ENCODE measurements at places on chromosomes 7 and 10.

GRCh38 chr7:68425377-68425776 lies 1172.9 kb upstream of the AUTS2 start:
- DNase-seq = no peak

- DNase-seq = peak; percentile 8
Observed at GRCh38 chr7:83162402-83163256, at the start of gene PCLO. TSS of gene PCLO (minus strand) at chr7:83162884. CDS start at chr7:83162592, 292 bp downstream.

DNA sequence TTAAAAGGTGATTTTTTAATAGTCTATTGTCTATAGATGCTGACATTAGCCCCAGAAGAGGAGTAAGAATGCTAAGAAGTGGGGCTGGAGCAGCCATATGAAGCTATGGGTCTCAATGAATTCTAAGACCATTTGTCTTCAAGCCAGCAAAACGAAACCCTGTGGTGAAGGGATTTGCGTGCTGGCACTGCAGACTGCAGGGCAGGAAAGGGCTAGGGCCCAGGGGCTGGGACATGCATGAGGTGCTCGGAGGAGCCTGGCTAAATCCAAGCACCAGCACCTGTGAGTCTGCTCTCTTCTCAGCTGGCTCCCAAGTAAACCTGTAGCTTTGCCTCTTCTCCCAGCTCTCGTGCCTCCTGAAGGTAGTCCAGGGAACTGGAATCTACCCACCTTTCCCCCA lies 1.3 kb upstream of the NDST2 start:
- no peak for DNase-seq

- DNase-seq = no peak
Observed at GRCh38 chr10:120616311-120616911, 159.4 kb downstream of the PLPP4 start.

DNA sequence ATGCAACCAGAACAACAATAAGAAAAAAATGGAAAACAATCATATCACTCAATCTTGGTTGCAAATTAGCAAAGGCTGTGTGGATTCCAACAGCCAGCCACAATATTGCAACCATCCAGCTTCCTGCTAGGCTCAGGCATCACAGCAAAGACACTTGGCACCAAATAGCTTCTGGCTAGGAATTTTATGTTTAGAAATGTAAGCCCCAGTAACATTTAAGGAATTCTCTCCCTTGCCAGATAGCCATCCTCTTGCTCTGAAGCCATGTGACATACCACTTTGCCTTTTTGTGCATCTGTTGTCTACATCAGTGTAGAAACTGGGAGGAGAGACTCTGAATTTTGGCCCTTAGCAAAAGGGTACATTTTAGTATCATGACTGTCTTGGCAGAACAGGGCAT lies 22.2 kb downstream of the MKX start:
- no peak for DNase-seq

DNA sequence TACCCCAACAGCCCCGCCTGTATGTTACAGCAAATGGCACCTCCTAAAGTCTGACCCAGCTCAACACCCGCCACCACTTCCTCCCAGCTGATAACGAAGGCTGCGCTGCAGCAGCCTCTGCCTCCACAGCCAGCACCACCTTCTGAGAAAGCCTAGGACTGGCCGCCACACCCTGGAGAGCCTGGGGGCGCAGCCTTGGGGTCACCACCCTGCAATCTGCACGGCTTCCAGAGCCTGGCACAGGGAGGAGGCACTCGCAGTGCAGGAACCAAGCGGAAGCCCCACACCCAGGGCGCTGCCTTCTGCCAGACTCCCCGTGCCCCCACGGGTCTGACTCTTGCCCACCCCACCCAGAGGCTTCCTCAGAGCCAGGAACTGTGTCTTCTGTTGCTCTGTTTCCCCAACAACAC lies 112.5 kb downstream of the MAD1L1 start:
- DNase-seq = no peak

DNA sequence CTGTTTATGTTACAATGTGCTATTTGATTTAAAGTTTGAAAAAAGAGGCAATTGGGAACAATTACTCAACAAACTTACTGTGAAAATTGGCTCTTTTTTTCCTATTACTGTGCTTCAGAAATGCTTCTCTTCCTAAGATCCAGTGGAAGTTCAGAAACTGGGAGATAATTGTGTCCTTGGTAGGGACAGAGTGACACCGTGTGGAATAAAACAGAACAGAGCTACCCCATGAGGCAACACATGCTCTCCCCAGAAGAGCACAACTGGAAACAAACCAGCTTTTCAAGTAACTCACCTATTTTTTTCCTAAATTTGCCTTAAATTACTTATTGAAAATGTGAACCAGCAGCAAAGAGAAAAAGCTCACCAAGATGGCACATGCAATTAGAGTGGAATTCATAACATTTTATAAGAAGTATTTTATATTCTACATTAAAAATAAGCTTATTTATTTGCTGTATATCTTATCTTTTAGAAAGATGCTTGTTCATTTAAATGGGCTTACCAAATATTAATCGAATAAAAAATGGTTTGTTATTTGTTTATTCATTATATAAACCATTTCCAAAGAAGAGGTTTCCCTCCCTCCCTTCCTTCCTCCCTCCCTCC lies 346.1 kb upstream of the ANKRD30A start:
- no peak for DNase-seq

- DNase-seq = no peak
Observed at GRCh38 chr10:6239213-6239991, 36.7 kb downstream of the PFKFB3 start.

GRCh38 chr10:90579602-90580242 lies 278.1 kb downstream of the HTR7 start:
- no peak for DNase-seq

DNA sequence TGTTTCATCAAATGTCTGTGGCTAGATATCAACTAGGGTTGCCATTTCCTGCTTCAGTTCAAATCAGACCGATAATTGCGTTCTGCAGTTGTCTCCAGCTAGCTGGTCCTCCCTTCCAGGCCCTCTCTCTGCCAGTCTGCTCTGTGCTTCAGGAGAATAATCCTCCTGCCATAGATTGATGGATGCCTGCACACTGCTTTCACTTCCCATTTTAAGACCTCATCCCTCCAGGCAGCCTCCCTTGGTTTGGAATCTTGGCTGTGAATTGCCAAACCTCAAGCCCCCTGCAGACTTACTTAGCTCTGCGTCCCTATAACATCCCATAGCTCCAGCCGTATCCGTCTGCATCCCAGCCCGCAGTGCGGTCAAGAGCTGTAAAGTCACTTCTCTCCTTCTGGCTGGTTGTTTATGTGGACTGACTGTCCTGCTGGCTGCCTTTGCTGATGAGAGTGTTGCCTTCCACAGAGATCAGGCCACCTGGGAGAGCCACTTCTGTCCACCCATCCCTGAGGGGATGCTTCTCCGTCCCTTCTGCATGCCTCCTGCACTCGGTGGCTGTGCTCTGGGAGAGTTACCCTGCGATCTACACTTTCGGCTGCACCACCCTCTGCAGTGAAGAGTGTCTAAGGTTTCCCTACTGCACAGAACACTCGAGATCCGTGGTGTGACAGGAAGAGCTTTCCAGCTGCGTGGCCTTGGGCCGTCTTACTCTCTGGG lies 22.4 kb upstream of the KLF6 start:
- DNase-seq = no peak

GRCh38 chr10:132534391-132535064 lies 3.1 kb upstream of the INPP5A start:
- DNase-seq = no peak

GRCh38 chr10:79947083-79947415 lies 1.9 kb downstream of the SFTPD start:
- no peak for DNase-seq

- no peak for DNase-seq
Observed at GRCh38 chr10:23694446-23694920, 255.6 kb downstream of the OTUD1 start.

GRCh38 chr7:55965100-55965470 lies 700 bp downstream of the NIPSNAP2 start:
- DNase-seq = no peak

DNA sequence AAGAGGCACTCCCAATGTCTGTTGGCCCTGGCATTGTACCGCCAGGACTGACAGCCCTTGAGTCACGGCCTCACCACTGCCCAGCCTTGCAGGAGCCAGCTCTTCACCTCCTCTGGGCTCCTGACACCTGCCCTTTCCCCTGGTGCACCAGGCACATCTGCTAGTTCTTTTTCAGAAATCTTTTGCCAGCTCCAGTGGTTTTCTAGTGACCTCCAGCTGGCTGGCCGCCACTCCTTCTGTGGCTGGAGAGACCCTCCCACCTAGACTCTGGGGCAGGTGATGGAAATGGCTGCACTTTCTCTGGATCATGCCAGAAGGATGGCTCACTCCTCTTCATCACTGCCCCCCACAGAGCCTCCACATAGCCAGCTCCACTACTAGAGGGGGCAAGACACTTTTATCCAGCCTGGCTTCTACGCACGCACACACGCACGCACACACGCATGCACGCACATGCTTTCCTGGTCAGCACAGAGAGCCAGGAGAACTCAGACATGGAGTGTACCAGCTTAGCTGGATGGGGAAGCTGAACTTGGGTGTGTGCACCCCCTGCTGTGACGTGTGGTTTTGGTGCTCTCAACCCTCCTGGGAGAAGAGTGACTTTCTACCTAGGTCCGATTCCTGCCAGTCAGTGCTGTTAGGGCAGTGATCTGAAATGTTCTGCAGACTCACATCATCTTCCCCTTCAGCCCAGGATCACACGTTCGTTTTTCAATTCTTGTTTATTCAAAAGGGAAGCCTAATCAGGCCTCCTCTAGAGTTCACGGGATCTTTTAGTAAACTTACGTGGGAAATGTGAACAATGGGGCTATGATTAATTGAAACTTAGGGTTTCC lies 222.0 kb downstream of the PRPF18 start:
- DNase-seq = no peak

Measured in activated gamma-delta T cell (primary cell).